Stimulated activated CD8-positive, alpha-beta memory T cell treated with anti-CD3 and anti-CD28 coated beads, Interleukin-7, amount 100 ng/mL, for 1 hour (primary cell): ENCODE measurements at places on chromosomes 3 and 15.

- DNase-seq, result no peak
Measured at GRCh38 chr3:48215876-48216275, 7.4 kb upstream of the CAMP start.

DNA sequence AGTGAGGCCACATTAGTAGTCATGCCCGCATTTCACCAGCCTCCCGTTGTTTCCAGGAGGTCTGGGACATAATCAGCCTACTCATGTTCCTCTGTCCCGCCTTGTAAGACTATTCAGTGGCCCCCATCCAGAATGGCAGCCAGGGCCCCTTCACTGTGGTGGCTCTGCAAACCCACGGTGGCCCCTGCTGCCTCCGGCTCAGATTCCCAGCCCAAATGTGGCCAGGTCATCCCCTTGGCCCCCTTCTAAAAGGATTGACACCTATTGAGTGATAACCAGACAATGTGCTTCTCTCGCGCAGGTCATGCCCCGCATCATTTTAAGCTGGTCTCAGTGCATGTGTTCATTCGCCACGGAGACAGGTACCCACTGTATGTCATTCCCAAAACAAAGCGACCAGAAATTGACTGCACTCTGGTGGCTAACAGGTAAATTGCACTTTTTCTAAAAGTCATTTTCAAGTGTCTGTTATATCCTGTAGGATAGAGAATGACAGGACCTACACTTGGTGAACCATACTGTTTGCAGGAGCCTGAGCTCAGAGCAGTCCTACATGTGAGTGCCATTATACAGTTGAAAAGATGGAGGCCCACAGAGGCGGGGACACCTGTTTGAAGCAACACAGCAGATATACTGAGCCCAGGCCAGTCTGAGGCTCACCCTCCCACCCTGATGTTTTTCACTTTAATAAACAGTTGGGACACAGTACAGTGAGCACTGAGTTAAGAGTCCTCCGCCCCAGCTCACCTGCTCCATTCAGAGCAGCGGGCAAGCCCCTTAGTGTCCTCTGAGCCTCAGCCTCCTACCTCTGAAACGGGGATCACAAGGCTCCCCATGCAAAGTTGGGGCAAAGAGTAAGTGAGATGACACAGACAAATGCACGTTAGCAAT is 47.7 kb downstream of the PXYLP1 start:
- no peak for DNase-seq

- no peak for DNase-seq
Measured at GRCh38 chr15:51672913-51673857, 8.1 kb upstream of the SCG3 start.

DNA sequence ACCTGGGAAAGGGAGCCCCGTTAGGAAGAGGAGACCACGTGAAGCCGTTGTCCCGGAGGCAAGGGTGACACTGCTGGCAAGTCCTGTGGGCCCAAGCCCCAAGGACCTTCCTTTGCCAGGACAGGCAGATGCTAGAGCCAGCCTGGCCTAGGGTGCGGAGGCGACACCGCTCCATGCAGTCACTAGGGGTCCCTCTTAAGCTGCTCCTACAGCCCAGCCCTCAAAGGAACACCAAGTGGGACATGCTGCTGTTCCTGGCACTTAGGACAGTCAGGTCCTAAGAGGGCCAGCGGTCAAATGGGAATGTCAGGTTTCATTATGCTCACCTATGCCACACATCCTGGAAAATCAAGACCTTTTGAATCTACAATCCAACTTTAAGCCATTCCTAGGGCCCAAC is 59.7 kb downstream of the RPN1 start:
- DNase-seq, result no peak

GRCh38 chr3:44996556-44996969 is 20.5 kb downstream of the EXOSC7 start:
- no peak for DNase-seq

DNA sequence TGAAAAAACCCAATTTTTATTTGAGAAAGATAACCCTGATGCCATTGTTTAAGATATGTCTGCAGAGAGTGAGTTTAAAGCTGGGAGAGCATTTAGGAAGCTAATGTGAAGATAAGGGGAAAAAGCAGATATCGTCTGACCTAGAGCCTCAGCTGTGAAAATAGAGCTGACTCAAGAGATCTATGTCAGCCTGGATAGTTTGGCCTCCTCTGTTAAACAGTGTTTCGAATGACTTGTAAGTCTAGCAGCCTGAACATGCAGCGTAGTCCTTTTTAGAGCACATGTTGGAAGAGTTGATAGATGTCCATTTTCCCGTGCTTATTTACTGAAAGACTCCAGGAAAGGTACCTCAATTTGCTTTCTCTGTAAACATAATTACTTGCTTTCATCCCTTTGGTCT is 48.1 kb downstream of the ALCAM start:
- DNase-seq, result no peak

DNA sequence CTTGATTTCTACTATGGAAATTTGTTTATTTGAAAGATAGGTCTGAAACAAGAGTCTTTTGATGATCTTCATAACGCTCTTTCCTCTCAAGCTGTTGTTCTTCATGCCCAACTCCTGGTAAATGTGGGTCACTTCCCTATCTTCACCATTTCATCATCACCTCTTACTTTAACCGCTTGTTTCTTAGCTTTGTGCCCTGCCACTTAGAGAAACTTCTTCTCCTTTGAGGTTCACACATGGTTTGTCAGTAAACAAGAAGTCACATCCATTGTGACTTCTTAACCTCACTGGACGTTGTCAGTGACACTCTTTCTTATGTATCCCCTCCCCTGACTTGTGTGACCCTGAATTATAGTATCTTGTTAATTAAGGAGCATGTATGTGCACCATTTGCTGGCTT is 16.9 kb upstream of the P2RY13 start:
- DNase-seq, result no peak

DNA sequence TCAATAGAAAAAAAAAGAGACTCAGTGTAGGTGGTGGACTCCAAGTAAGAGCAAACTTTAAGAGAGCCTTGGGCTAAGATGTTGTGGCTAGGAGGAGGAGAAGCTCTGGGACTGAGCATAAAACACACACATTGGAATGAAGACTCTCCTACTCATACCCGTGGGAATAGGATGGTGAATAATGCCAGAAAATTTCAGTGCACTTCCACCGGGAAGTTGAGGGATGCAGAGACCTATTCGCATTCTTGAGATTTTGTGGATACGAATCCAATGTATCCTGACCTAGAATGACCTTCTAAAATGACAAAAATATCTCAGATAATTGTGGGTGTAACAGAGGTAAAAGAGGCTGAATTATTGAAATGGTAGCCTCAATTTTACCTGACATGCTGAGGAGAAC is 388.7 kb upstream of the SGO1 start:
- DNase-seq, result no peak

DNA sequence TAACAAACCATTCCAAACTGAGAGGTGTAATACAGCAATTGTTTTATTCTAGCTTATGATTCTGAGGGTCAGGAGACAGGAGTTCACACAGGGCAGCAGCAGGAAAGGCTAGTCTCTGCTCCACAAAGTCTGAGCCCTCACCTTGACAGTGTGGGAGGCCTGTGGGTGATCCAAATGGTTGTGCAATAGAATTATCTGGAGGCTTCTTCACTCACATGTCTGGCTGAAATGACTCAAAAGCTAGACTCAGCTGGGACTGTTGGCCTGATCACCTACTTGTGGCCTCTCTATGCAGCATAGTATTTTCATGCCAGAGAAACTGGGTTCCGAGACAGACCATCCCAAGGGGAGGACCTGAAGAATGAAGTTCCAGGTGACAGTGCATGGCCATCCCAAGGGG is 233.9 kb upstream of the UBE2E2 start:
- no peak for DNase-seq

DNA sequence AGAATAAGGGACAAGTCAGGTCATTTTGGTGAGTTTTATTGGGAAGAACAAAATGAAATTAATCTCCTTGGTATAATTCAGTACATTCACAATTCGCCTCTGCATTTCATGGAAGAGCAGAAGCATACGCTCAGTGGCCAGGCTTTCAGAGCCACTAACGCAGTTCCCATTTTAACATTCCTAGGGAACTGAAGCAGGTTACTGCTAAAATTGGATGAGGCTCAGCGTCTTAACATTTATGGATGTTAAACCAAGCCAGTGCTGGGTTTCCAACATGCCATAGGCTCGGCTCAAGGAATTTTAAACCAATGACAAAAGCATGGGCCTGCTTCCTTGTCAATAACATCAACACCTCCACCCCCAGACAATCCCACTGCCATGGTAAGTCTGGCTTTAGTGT is 172.7 kb upstream of the PRICKLE2 start:
- no peak for DNase-seq
